ENCODE measurements at places on chromosomes 4 and X. TPM values are rescaled to one million over a fixed set of nuclear protein-coding genes. Genes with fewer than 3 reads are reported as not detected.

DMP1 gene
- not detected for total RNA-seq

DNA sequence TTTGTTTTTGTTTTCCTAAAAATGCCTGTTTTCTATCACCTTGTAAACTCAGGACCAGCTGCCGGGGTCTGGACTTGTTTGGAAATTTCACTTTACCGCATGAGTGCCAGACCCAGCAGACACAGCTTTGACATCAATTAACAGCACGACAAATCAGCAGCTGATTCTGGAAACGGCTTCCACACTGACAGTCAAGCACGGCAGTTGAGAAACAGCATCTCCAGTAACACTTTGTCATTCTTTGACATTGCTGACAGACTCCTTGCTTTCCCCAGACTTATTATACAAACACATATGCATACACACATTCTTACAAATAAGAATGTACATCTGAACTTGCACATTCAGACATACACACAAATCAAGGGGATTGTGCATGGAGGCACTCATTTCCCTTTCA, 1017.6 kb upstream of the HS3ST1 start:
- no peak for DNase-seq

GRCh38 chrX:120087289-120088017, 10.0 kb upstream of the RHOXF2B start:
- no peak for DNase-seq

DNA sequence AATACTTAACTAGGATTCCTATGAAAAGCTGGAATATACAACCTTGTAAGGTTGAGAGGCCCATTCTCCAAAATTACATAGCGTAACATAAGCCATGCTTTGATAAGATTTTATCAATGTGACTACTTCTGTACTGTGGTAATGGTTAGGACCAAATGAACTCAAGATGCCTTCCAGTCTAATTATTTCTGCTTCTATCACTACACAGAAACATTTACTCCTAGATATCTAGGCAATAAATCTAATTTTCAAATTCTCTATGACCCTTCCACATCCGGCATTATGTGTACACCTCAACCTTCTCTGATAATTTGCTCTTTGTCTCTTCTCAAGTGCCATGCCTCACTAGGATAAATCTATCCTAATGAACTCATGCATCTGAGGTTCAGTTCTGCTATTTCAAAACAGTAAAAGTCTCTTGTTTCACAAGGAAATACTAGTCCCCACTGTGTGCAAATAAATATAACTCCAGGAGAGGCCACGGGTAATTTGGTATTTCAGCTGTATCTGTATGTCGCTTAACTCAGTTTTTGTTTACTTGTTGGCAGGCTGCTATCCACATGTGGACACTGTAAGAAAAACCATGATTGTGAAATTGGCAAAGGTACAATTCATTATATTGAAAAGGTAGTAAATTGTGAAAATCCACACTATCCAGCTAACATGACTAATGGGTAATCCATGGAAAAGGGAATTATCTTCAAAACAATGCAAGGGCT, 93.3 kb downstream of the PRDM5 start:
- DNase-seq = no peak

TREX2 gene
- 0.65 TPM for total RNA-seq

- DNase-seq = peak; percentile 85
Measured at GRCh38 chrX:40108959-40109287, 11.2 kb upstream of the BCOR start.

GRCh38 chr4:2340272-2341061, 78.0 kb downstream of the ZFYVE28 start:
- no peak for DNase-seq

DNA sequence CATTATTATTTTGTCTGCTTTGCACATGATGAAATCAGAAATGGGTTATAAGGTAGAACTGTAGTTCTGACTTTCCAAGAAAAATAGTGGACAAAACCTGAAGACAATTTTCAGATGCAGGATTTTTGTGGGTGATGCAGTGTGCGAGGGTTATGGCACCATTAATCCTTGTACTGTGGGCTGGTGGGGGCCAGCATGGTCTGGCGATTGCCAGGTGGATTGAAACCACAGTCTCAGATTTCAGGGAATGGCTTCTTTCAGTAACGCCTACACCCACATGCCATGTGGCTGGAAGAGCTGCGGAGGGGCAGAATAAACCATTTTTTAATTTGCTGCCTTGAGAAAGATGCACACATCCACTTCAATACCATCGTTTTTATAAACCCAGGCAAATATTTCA, 150.5 kb downstream of the ARSF start:
- DNase-seq = no peak

DNA sequence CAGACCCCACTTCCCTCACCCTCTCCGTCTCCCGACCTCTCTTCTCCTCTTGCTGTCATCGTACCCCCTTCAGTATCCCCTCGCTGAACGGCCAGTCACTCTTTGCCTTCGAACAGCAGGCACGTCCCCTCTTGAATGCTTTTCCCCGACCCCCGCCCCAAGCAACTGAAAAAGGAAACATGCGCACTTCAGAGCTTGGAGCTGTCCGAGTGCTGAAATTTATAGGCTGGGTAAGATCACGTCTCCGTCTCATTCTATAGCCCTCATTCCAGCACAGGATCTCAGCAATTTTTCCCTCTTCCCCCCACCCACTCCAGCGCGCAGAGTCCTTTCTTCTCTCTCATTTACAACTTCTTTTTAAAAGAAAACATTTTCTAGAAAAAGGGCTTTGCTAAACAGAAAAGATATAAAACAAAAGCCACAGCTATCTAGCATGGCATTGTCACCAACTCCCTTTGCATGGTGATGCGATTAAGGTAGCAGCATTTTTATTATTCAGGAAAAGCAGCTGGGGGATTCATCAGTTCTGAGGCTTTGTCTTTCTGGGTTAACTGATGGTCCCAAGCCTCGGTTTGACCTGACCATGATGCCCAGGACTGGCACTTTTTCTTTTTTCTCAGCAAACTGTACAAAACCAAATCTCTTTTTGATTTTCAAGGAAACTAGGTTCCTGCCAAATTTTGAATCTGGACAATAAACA, at the start of gene GLRA2:
Gene GLRA2, plus strand, starts transcription at position 247 of the 700 bp plus-strand sequence. CDS start 522 bp downstream, outside the sequence.
- no peak for DNase-seq

Measured in adrenal gland (tissue), 19 donors.